ENCODE measurements at places on chromosomes 2 and 18.

DNA sequence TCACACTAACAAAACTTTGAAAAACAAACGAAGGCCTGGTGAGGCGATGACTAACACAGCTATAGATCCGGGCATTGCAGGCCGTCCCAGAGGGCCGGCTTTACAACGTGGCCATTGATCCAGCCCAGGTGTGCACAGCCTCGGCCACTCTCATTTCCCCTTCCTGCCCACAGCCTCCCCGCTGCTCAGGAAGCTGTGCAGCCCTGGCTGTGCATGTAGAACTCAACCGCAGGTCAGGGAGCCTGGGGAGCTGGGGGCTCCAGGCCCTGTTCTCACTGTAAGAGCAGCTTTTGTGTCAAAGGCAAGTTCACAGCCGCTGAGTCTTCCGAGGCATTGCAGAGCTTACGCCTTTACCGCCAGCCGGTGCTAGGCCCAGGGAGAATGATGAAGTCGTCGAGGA, 87.2 kb downstream of the LONRF2 start:
- DNase-seq, result no peak

DNA sequence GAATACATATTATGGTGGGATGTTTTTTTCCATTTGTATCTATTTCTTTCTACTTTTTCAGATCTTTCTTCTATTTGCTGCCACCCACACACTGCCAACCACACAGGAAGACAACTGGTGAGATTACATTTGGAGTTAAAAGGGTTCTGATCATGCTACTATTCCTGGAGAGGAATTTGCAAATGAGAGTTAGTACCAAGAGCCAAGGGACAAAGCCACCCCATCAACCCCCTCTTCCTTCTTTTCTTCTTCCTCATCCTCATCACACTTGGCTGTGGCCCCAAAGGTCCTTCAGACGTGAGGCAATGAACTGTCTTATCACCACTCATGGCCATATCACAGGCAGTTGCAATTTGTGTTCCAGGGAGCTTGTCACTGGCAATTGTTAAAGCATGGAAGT, 215.6 kb upstream of the SLC14A2 start:
- DNase-seq, result no peak

- no peak for DNase-seq
These were observed 592.3 kb downstream of the TRIB2 start for GRCh38 chr2:13308989-13309388.

DNA sequence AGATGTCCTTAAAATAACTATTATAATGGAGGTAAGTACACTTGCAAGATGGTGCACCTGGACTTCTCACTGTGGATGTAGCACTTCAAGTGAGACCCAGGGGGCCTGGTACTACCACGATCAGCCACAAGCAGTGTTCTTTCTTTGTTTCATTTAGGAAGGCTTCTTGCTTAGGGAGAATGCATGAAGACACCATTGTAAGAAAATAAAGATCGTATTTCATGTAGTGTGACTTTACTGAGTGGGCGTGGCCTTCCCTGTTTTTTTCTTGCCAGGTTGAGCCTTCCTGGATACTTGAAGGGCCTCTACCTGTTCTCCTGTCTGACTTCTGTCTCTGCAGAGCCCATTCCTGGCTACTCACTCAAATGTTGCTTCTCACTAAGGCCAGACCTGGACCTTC, 615.6 kb upstream of the SOX11 start:
- DNase-seq, result no peak

- DNase-seq, result no peak
These were observed 35.1 kb upstream of the CD8A start for GRCh38 chr2:86825693-86826381.

DNA sequence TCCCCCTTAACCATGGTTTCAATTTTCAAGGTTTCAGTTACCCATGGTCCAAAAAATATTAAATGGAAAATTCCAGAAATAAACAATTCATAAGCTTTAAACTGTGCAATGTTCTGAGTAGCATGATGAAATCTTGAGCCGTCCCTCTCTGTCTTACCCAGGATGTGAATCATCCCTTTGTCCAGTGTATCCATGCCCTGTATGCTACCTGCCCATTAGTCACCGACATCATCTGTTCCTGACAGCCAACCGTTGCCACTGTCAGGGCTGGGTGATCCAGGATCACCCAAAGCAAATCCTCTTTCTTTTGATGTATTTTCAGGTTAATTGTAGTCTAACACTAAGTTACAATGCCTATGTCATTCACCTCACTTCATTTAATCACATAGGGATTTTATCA, 15.7 kb upstream of the OLA1 start:
- no peak for DNase-seq

DNA sequence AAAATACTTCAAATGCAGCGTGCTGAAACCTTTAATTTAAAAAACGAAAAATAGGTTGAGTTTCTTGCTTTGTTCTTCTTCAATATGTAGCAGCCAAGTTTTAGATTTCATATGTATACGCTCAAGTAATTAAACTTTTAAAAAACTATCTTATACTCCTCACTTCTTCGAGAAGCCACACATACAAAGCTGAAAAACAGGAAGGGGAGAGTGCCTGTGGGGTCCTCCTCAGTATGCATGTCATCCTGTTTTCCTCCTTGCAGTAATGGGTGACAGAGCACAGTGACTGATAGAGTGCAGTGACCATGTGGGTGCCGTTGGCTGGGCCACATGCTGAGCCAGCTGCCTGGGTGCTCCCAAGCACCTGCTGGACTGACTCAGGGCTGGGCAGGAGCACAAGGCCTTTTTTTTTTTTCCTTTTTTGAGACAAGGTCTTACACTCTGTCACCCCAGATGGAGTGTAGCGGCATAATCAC, 33.3 kb downstream of the UXS1 start:
- DNase-seq, result no peak

DNA sequence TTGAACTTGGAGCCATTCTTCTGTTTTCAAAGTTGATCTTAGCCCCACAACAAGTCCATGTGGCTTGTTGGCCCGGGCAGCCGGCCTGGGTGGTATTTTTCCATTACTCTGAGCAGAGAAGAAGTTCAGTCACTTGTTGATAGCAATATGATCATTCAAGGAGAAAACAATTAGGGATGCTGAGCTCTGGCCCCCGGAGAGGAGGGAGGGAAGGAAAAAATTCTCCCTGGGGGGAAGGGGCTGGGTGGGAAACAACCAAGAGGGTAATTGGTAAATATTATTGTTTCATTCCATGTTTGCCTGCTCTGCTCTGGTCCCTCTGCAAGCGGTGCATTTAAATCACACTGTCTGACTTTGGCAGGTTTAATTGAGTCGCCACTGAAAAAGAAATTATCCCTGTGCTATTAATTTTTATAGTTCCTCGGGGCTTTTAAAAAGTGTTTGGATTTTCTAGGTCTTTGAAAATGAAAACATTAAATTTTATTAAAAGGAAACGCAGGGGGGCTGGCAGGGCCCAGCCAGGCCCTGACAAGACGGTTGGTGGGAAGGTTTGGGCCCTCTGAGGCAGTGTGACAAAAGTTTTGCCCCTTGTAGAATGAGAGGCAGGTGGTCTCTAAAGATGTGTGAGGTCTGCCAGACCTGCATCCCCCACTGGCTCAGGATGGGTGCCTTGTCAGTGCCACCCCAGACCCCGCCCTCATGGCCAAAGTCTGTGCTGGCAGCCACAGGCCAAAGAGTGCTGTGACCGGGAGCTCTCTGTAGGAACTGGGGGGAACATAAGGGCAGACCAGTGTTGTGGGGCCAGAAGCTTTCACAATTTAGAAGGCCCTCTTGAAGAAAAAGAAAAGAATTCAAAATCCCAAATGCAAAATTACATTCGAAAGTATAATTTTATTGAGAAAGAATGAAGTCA, 52.5 kb upstream of the SLC14A2 start:
- DNase-seq, result no peak

DNA sequence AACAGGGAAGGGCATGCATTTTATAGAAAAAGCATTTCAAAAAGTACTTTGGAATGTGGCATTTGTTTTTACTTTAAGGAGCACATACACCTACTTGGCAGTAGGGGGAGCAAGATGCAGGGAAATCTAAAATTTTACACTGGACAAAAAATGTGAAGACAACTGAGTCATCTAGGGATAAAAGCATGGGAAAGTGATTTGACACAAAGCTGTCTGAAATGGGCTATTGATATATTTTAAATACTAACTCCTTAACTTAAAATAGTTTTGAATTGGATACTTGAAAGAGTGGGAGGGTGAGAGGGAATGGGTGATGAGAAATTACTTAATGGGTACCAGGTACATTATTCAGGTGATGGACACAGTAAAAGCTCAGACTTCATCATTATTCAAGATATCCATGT, 15.8 kb downstream of the TMEM200C start:
- DNase-seq, result no peak

DNA sequence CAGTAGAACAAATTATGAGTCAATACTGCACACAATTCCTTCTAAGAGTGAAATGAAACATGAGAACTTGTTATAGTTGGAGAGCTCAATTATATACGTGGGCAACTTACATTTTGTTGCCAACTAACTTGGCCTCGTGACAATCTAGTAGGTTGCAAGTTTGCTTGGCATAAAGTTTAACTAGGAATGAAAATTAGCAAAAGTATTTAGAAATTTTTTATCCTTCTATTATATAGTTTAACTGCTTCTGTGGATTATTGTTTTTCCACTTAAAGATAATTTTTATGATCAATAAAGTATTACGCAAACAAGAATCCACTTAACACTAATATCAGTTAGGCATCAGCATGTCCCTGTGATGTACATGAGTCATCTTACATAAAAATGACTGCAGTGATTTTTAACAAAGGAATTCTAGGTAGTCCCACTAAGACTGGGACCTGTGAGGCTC, 41.1 kb downstream of the FAM124B start:
- no peak for DNase-seq

- DNase-seq, result no peak
These were observed 185.8 kb upstream of the ARL4C start for GRCh38 chr2:234682492-234683228.

GRCh38 chr2:212595036-212595654, 56.5 kb upstream of the ERBB4 start:
- no peak for DNase-seq

- DNase-seq, result no peak
These were observed 62.9 kb upstream of the ZEB2 start for GRCh38 chr2:144582651-144583380.

DNA sequence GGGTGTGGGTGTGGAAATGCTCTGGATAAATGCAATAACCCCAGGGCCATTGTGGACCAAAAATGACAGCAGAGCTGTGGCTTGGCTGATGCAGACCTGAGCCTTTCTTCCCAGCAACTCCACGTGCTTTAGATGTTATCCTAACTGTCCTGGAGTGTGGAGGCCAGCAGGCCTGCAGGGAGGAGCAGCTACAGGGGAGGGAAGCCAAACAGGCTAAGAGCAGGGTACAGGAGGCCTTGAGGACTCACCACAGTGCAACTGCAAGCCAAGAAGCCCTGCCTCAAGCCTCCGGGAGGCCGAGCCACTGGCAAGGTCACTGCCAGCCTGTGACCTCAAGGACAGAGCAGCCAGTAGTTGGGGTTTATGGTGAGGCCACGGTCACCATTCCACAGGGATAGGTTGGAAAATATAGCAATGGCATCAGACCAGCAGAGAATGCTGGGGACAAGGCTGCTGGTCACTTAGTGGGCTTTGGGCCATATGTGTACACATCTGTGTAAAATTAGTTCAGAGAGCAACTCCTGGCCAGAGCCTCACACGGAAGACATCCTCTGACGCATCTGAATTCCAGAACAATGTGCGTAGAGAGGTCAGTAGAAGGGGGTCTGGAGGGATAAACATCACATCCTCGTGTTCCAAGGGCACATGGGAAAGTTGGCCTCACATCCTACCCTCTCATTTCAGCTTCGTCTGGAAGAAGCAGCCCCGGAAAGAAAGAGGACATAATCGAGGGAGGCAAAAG, 76.2 kb upstream of the UPP2 start:
- DNase-seq, result no peak

GRCh38 chr2:8022908-8023640, 658.8 kb upstream of the ID2 start:
- DNase-seq, result no peak

GRCh38 chr2:2557475-2557874, 226.4 kb upstream of the MYT1L start:
- DNase-seq, result no peak

- DNase-seq, result no peak
These were observed 570 bp downstream of the C1QL2 start for GRCh38 chr2:119157850-119158511.

- DNase-seq, result no peak
These were observed 95.9 kb downstream of the MAP4K4 start for GRCh38 chr2:101793277-101793969.

- no peak for DNase-seq
These were observed 257.1 kb upstream of the SPOPL start for GRCh38 chr2:138244501-138244925.

GRCh38 chr2:104690255-104690984, 163.5 kb upstream of the POU3F3 start:
- DNase-seq, result no peak

DNA sequence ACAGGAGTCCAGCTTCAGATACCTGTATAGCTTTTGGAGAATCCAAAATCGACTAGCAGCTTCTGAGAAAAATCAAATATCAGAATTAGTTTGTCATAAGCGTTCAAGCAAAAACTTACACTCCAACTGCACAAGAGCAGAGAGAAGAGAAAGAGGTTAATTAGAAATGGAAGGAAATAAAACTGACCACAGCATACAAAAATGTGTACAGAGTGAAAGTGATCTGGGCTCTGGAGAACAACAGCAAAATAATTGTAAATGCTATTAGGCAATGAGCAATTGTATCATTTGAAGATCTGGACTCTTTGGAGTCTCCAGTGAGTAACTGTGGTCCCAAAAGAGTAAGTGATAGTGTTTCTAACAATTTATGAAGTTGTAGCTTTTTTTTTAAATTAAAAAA, 867.3 kb downstream of the TRIB2 start:
- no peak for DNase-seq

- DNase-seq, result no peak
These were observed 49.6 kb downstream of the GALNT14 start for GRCh38 chr2:31088504-31089195.

- DNase-seq, result no peak
These were observed 36.1 kb upstream of the TNFRSF11A start for GRCh38 chr18:62289047-62289446.

- no peak for DNase-seq
These were observed 6.0 kb downstream of the DDX18 start for GRCh38 chr2:117820444-117820843.

DNA sequence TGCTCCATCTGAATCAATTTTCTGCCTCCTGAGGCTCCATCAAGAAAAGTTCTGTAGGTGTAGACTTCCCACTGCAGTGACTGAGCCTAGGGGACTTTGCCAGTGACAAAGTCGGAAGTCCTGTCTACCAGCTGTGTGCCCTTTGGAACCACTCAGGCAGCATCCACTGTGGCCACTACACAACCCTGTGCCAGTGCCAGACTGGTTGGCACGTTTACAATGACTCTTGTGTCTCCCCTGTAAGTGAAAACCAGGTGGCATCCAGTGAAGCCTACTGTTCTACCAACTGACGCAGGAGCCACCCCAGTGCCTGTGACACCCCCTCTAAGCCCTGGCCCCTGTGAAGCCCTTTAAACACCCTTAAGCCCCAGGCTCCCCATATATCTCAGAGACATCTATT, 132.1 kb upstream of the SERPINE2 start:
- DNase-seq, result no peak

GRCh38 chr2:20624156-20624883, 26.6 kb downstream of the HS1BP3 start:
- DNase-seq, result no peak
